ENCODE measurements at places on chromosomes 16 and 17.
A peak's percentile ranks its signal among the peaks of the same experiment; 100 is the strongest.

DNA sequence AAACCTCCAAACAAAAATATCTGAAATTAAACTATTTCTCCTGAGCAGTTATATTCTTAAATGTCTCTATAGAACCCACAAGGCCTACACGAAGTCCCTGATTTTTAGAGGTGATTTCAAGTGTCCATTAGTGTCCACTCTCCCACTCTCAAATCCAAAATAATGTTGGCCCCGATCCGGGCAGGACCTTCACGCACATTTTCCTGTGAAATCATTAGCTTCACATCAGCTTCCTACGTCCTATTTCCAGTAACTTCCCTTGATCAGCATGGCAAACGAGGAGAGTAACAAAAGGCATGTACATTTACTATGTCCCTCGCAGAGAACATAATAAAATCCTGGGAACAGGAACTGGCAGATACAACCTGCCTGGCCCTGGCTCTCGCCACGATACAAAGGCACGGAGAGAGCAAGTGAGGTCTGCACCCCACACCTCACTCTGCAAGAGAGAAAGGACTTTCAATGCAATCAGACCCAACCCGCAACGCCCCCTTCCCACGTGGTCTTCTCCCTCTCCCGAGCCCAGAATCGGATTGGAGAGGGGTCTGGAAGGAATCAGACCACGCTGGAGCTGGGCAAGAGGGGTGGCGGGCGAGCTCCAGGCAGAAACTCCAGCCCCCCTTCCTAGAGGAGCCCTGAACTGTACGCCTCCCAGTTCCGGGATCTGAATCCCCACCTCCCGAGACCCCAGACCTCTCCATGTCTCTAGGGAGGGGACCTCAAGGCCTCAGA lies 17.5 kb upstream of the C17orf78 start:
- DNase-seq, result peak; percentile 45

DNA sequence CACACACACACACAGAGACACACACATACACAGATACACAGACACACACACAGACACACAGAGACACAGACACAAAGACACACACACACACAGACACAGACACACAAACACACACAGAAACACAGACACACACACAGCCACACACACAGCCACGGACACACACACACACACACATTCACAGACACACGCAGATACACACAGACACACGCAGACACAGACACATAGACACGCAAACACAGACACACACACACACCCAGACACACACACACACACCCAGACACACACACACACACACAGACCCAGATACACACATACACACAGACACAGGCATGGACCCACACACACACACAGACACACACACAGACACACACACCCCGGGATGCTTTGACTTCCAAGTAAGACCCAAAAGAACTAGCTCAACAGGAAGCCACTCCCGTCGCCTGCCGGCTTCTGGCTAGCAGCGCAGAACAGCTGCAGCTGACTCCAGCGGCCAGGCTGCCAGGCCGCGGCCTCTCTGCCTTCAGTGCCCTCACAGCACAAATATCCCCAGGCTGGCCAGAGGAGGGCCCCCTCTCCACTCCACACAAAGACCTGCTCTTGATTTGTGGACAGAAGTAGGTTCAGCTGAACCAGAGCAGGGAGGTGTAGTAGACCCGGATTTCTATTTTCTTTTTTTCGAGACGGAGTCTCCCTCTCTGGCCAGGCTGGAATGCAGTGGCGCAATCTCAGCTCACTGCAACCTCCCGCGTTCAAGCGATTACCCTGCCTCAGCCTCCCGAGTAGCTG lies 6.0 kb upstream of the CHRNE start:
- peak; percentile 57 for DNase-seq

DNA sequence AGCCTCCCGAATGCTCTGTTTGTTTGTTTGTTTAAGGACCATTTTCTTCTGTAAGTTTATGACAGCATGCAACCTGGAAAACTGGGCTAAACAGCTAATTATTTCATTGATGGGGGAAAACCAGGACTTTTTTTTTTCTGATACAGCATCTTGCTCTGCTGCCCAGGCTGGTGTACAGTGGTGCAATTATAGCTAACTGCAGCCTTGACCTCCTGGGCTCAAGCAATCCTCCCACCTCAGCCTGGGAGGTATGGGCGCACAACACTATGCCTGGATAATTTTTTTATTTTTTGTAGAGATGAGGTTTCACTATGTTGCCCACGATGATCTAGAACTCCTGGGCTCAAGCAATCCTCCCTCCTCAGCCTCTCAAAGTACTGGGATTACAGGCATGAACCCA lies 37.3 kb downstream of the GPATCH8 start:
- no peak for DNase-seq

DNA sequence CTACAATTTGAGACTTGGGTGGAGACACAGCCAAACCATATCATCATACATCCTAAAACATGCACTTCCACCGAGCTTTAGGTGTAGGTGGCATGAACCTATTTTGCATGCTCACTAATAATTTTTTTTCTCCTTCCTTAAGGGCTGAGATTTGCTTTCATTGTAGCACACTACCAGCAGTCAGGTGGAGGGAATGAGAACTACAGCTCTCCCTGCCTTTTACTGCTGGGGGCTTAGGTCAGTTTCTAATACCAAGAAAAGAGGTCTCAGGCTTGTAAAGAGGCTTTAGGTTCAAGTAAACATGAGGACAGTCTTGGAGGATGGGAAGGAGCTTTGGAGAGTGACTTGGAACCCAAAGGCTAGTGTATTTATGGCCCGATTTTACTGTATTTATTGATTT lies 22.0 kb downstream of the CFAP20 start:
- DNase-seq, result no peak

GRCh38 chr16:89153848-89154271 lies 17.7 kb upstream of the CDH15 start:
- no peak for DNase-seq

- DNase-seq, result no peak
Measured at GRCh38 chr16:4520913-4521312, 17.7 kb downstream of the CDIP1 start.

GRCh38 chr17:77454242-77455095 lies 313.7 kb downstream of the SEC14L1 start:
- DNase-seq, result no peak

DNA sequence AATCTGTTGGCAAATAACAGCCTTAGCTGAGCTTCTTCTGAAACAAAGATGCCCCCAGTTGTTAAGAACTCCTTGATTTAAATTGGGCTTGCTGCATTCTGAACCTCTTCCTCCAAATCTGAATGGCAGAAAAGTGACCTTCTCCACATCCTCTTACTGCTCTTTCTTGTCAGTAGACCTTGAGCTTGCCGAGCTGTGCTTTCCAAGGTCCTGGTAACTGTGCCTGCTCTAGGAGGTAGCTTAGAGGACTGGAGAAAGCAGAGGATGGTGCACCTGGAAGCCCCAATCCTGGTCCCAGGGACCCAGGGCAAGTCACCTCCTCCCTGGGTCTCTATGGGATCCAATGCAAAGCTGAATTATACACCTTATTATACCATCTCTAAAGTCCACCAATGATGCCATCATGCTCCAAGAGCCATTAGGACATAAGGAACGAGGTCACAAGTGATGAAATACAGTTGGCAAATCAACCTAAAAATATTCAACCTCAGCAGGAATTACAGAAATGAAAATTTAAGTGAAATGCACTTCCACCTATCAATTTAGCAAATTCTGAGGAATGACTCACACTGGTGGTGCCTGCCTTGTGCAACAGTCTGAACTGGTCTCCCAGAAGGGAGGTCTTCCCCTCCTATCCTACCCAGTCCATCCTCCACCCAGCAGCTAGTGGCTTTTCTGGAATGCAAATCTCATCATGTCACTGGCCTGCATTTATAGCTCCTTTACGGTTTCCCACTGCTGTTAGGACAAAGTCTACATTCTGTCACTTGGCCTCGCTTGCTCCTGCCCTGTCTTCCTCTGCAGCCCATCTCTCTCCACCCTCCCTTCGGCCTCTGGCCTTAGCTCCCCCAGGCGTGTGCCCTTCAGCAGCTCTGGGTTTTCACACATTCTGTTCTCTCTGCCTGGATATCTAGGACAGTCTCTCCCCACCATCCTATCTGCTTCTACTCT lies 36.6 kb downstream of the TOM1L2 start:
- DNase-seq, result no peak

All from DMS 273 treated with DMSO at 0.1 percent for 48 hours (cell line).